ENCODE measurements at places on chromosomes 4 and X.

DNA sequence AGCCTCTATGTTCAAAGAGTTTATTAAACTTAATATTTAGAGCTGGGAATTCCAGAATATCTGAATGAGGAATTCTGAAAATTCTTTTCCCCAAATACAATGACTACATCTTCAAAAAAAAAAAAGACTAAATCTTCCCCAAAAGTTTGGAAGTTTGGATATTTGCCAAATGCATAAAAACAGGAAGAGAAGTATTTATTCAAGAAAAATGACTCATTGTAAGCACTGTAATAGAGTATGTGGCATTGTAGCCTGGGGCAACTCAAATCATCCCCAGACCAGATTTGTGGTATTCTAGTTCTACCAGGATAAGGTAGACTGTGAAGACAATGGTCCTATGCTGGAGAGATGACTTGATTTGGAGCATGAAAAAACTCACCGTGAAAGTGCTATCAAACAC lies 78.5 kb upstream of the PDHA2 start:
- no peak for DNase-seq

GRCh38 chr4:61468024-61468720 lies 268.0 kb downstream of the ADGRL3 start:
- DNase-seq = no peak

- no peak for DNase-seq
Observed at GRCh38 chr4:1975391-1975801, 33.4 kb downstream of the NELFA start.

GRCh38 chrX:106862972-106863688 lies 40.0 kb downstream of the RIPPLY1 start:
- DNase-seq = no peak

GRCh38 chrX:141220342-141221008 lies 21.8 kb downstream of the SPANXC start:
- DNase-seq = no peak

DNA sequence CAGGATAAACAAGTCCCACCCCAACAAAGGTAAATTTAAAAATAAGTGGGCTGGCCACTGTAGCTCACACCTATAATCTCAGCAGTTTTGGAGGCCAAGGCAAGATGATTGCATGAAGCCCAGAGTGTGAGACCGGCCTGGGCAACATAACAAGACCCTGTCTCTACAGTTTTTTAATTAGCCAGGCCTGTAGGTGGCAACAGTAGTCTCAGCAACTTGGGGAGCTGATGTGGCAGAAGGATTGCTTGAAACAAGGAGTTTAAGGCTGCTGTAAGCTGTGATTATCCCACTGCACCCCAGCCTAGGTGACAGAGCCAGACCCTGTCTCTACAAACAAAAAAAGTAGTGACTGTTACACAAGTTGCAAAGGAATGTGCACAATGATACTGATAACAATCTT lies 74.6 kb upstream of the FAAH2 start:
- no peak for DNase-seq

GRCh38 chrX:123424546-123424945 lies 240.5 kb downstream of the GRIA3 start:
- no peak for DNase-seq

DNA sequence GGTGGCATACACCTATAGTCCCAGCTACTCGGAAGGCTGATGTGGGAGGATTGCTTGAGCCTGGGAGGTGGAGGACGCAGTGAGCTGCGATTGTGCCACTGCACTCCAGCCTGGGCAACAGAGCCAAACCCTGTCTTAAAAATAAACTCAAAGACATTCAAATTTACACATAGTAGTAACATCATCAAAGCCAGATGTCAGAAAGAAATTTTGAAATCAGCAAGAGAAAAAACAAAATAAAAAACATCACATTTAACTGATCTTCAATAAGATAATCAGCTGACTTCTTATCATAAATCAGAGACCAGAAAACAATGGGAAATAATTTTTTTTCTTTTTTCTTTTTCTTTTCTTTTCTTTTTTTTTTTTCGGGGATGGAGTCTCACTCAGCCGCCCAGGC lies 78.9 kb upstream of the ZCCHC13 start:
- DNase-seq = no peak

DNA sequence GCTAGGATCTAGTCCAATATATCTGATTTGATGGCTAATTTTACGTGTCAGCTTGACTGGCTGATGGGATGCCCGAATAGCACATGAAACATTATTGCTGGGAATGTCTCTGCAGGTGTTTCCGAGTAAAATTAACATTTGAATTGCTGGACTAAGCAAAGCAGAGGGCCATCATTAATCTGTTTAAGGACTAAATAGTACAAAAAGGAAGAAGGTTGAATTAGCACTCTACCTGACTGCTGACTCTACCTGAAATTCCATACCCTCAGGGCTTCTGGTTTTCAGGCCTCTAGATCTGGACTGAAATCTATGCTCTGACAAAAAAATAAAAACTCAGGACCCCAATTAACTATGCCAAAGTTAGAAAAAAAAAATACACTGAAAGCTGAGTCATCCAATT lies 1021.9 kb downstream of the FAM133A start:
- no peak for DNase-seq

DNA sequence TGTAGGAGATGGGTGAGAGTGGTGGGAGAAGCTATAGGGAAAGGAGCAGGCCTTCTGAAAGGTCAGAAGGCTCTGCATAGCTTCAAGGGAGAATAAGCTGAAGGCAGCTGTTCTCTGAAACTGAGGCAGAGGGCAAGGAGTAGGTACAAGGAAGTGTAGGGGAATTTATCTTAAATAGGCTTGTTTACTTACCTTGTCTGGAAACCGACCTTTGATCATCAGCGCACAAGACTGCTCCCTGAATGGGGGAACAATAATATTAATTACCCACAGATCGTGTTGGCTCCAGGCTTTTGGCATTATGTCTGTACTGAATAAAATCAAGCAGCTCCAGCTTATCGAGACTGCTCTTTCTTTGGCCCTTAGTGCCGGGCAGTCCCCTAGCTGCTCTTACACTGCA lies 175.5 kb upstream of the MAGEB16 start:
- DNase-seq = no peak

- DNase-seq = no peak
Observed at GRCh38 chr4:56460085-56460484, 7.3 kb upstream of the SRP72 start.

DNA sequence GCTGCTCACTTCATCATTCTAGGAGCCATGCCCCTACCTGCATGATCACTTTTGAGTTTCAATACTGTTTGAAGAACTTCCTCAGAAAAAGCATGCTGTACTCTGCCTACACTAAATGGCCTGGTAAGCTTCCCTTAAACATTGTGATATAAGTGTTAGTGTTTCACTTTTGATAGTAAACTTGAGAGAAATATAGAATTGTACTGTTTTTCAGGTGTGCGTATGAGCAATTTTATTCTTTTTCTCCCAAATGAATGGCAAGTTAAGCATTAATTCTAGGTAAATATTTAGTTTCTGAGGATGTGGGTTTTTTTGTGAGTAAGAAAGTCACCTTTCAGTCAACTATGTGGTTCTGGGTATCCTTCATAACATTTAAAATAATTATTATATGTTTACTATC lies 484.5 kb downstream of the IL15 start:
- no peak for DNase-seq

DNA sequence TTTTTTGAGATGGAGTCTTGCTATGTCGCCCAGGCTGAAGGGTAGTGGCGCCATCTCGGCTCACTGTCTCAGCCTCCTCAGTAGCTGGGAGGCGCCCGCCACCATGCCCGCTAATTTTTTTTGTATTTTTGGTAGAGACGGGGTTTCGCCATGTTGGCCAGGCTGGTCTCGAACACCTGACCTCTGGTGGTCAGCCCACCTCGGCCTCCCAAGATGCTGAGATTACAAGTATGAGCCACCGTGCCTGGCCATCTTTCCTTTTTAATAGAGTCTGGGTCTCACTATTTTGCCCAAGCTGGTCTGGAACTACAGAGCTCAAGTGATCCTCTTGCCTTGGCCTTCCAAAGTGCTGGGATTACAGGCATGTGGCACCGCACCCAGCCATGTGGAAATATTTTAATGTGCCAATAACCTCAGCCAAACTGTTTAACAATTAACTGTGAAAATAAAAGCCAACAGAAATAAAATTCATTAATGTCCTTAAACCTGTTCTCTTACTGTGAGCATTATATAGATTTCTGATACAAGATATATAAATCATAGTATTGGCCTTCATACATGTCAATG lies 16.3 kb downstream of the PDS5A start:
- DNase-seq = no peak

DNA sequence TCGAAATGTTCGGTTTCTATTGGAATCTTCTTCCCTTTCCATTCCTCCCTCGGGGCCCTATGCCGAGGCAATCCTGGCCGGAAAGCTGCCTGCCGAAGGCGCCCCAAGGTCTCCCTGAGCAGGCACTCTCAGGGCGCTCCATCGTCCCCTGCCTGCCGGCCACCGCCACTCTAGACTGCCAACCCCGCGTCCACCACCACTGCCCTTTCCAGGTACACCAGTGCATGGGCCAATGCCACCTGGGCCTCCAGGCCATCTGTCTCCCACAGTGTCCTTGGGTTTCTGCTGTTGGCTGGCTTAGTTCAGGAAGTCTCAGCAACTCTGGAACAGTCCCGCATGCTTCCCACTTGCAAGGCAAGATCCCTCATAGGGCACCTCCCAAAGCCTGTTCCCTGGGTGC lies 14.6 kb downstream of the CTAG1A start:
- no peak for DNase-seq

GRCh38 chrX:27924261-27924660 lies 57.0 kb downstream of the DCAF8L1 start:
- DNase-seq = no peak

DNA sequence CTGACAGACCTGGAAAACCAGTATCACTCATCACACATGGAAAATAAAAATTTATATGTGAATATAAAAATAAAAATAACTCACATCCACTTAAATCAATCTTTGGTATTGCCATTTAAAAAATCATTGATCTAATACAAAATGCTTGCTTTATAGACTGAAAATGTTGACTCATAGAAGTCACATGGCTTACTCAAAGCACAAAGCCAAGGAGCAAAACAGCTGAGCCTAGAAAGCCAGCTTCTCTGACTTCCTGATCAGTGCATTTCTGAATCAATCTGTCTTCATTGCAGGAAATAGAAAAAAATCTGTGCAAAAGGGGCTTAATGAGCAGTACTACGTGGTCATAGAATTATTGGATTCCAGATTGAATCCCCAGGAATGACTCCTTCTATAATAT lies 176.9 kb upstream of the HS3ST1 start:
- no peak for DNase-seq

DNA sequence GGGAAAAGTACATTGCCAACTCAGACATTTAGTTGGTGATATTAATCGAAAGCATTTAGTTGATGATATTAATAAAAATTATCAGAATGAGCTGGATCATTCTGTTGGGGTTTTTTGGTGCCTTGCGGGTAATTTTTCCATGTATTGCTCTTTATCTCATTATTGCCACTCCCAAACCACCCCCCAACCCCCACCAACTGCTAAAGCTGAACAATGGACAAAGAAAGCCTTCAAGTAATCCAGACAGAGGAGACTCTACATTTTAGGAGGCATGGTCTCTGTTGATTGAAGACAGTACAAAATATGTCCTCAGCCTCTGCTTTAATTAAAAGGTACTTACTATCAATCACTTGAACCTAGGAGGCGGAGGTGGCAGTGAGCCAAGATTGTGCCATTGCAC lies 22.5 kb downstream of the PDK3 start:
- no peak for DNase-seq

GRCh38 chr4:141002323-141002805 lies 130.9 kb downstream of the RNF150 start:
- DNase-seq = no peak

- DNase-seq = no peak
Observed at GRCh38 chr4:6538575-6538974, 36.4 kb upstream of the MAN2B2 start.

- DNase-seq = no peak
Observed at GRCh38 chr4:121277194-121278105, 103.4 kb downstream of the QRFPR start.
